ENCODE measurements at places on chromosomes 16 and 17.

GRCh38 chr17:50259477-50260324 lies 14.6 kb upstream of the TMEM92 start:
- no peak for DNase-seq

DNA sequence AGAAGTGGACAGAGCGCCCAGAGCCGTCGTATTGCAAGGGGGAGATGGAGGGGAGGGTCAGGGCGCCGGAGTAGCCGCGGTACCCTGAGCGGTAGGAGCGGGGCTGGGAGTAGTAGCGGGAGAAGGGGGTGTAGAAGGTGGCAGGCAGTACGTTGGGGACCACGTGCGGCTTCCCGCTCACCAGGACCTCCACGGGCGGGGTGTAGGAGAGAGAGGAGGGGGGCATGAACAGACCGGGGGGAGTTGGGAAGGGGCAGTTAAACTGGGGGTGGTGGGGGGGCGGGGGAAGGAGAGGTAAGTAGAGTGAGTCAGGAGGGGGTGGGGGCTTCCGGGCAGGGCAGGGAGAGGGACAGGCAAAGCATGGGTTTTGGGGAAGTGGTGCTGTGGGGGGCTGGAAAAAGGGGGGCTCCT lies 16.8 kb downstream of the ST6GALNAC2 start:
- no peak for DNase-seq

GRCh38 chr16:87686697-87687096 lies 79.1 kb downstream of the KLHDC4 start:
- DNase-seq = no peak

DNA sequence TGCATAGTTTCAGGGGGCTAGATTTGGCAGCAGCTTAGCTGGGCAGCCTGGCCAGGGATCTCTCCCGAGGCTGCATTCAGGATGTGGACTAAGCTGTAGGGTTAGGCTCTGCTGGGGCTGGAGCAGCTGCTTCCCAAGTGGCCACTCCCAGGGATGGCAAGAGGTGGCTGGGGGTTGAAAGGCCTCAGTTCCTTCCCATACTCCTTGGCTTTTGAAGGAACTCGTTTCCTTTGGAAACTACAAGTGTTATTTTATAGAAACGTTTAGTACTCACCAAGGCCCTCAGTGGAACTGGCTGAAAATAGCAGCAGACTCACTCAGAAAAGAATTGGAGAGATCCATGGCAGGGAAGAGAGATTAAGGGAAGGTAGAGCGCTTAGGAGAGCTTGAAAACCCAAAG lies 76.4 kb downstream of the WWP2 start:
- DNase-seq = no peak

DNA sequence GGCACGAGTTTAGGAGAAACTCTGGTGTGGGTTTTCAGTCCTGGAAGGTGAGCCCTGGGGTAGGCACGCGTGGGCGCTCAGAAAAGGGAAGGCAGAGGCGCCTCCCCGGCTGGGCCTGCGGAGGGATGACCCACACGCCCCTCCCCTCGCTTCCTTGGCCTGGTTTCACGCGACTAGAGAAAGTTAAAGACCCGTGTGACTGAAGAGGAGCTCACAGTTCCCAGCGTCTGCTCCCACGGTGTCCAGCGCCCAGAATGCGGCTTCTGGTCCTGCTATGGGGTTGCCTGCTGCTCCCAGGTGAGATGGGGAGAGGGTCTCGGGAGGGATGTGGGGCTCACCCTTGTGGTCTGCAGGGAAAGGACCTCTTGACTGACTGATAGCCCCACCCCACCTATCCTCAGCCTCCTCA lies at the start of gene CD300LG:
Gene CD300LG, plus strand, starts transcription at position 214 of the 409 bp plus-strand sequence. Its CDS starts 41 bp downstream, at position 255.
- DNase-seq = no peak

- DNase-seq = peak; percentile 16
Observed at GRCh38 chr17:55062921-55063320, 94.4 kb downstream of the STXBP4 start.

- DNase-seq = no peak
Observed at GRCh38 chr17:50507871-50508572, at the start of gene MYCBPAP. MYCBPAP (plus strand) TSS chr17:50508439; CDS start chr17:50508675, 236 bp downstream.

DNA sequence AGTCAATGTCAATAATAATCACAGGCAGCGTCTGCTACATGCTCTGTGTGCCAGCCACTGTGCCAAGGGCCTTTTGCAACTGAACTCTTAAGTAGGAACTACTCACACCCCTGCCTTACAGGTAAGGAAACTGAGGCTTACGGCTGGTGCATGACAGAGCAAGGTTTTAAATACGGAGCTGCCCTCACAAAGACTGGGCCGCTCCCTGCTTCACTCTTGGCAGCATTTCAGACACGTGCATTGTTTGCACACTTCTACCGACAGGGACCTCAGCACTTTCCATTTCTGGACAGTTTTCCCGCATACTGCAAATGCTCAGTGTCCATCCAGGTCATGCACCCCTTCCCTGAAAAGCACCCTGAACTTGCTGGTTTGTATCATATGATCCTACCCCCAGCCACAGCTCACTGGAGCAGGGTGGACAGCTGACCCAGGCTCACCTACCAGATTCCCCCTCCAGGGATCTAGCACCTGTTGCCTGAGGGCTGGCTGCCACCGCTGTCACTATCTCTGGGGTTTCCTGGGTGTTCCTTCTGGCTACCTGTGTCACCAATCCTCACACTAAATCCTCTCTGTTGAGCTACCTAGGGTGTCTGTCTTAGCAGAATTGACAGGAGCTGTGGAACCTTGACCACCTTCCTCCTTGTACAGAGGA lies 142.9 kb downstream of the C16orf78 start:
- no peak for DNase-seq

DNA sequence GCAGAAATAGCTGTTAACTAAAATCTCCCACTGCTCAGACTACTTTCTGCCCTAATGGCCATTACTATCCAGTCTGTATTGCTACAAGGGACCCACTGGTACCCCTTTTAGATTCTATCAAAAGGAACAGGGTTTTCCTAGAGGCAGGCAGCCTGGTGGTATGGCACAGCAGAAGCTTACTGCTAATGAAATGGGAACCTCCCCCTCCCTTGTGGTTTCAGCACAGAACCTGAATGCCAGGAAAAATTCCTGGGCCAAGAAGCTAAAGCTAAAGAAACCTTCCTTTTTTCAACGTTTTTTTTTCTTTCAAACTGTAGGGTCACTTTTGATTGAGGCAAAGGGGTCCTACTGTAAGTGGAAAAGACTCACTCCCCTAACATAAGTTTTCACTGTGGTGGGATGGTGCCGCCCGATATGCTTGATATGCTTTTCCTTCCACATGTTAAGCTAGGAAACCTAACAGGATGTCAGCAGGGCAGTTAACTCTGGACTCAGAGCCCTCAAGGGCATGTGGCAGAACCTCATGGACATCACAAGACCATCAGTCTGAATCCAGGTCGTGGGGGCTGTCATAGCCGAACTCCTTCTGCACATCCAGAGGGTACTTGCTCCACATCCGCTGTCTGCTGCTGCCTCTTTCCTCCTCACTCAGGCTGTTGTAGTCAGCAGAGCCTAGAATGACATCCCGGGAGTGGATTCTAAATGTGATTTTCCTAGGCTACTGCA lies 9.8 kb downstream of the SLC7A6OS start:
- no peak for DNase-seq

GRCh38 chr17:42135664-42136653 lies 13.4 kb downstream of the HSPB9 start:
- DNase-seq = peak; percentile 79

- DNase-seq = no peak
Observed at GRCh38 chr17:4632581-4632920, 8.9 kb downstream of the ALOX15 start.

GRCh38 chr16:50270510-50271147 lies 4.3 kb downstream of the ADCY7 start:
- DNase-seq = no peak

DNA sequence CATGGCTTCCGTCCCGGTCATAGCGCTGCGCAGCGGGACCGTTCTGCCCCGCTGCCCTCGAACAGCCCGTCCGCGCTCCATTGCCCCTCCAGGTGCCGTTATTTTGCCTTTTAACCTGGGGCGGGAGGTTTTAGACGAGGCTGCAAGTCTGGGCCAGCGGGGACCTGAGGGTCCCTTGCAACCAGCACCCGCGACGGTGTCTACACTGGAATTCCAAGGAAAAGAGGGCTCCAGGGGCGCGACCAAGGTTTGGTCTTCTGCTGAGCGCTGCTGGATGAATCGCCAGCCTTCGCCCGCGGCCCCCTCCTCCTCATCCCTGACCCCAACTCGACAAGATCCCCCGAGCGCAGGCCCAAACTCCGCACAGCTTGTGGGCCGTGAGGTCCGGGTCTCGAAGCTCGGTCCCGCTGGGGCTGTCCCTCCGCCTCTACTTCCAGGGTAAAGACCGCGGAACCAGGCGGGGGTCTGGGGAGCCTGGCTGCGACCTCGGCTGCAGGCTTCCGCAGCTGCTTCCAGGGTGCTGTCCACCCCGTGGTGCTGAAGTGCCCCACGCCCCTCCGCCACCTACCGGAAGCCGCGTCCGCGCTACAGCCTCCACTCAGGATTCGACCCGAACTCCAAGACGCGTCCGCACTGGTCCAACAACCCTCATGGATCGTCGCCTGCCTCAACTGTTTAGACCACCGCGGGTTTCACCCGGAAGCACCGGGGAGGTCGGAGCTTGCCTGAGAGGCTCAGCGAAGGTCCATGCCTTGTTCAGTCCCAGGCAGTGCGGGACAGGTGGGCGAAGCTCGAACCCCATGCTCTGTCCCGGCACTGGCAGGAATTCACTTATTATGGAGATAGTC lies 10.1 kb upstream of the CA4 start:
- DNase-seq = no peak

DNA sequence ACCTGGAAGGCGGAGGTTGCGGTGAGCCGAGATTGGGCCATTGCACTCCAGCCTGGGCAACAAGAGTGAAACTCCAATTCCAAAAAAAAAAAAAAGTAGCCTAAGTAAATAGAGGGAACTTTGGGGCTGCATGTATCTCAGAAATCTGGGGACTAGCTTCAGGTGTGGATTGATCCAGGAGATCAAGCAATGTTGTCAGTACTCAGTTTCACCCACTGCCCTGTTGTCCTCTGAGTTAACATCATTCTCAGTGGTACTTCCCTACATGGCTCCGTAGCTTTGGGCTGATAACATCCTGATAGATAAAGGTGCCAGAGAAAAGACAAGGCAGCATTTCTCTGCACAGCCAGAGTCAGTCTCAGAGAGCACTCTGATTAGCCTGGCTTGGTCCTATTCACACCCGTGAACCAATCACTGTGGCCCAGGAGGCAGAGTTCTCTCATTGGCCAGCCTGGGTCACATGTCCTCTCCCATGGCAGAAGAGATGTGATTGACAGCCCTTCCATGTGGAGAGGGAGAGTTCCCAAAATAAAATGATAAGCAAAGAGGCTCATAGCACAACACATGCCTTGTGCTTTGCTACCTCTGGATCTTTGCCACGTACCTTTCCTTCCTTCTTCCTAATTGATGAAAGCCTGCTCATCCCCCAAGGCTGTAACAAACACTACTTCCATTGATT lies 99.6 kb downstream of the ABCC1 start:
- DNase-seq = no peak

- DNase-seq = no peak
Observed at GRCh38 chr16:21937336-21937829, 15.8 kb upstream of the UQCRC2 start.

DNA sequence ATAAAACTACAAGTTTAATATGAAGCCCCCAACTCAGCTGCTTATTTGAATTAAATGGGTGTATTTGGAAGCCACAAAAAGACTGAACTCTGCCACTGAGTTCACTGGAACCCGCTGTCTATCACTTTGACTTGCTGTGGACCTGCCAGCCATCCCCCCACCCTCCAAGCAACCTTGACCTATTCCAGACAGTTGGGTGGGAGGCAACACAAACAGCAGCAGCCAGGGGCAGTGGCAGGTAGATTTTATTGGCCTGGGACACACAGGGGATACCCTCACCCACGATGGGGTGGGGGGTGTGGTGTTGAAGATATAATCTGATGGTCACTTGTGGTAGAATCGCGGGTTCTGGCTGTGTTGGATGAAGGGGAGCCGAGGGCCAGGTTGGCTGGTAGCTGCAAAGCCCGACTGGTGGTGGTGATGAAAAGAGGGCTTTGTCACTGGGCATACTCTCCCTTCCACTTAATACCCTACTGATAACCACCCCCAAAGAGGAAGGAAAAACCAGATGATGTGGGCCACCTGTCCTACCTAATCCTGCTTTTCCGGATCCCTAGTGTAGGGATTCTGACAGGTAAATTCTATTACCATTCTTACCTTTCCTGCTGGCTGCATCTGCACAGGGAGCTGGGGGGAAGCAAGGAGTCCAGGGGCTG lies 2.6 kb downstream of the GPS2 start:
- DNase-seq = no peak

DNA sequence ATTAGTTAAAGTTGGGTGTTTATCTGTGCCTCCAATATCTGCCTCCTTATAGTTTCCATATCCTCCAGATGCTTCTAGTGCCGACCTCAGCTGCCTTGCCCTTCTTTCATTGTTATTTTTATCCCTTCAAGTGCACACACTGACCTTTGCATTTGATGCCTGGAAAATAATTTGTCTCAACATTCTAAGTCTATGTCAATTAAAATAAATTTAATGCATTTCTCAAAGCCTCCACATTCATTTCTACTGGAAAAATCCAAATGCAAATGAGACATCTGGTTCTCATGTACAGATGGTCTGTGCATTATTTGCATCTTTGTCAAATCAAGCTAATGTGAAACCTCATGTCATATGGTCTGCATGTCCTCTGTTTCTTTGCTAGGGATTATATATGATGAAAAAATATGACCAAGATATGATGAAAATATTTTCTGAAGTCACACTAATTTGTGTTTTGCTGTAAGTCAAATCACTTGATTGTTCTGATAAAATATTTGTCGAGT lies 61.4 kb downstream of the TMEM100 start:
- DNase-seq = no peak

- no peak for DNase-seq
Observed at GRCh38 chr16:351804-352520, 561 bp downstream of the AXIN1 start.

DNA sequence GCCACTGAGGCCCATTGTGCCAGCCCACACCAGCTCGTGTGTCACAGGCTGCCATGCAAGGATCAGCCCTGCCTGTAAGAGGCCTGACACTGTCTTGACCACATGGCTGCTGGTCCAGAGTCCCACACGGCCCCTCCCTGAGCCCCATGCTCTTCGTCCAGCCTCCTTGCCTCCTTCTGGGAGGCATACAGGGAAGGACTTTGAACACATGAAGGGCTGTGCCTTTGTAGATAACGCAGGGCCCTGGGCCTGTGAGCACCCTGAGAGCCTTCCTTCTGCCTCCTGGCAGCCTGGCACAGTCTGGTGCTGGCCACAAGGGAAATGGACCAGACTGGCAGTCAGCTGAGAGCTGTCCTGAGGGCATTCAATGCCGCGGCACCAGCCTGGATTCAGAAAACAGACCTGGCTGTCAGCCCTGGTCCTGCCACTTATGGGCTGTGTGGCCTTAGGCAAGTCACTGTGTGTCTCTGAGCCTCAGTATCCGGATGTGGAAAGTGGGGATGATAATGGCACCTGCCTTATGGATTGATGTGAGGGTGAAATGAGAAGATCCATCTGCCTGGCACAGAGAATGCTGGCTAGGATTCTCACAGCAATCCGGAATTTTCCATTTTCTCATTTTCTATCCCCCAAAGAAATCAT lies 19.2 kb upstream of the SPNS2 start:
- DNase-seq = no peak

All from H54 (cell line).